Right lung (tissue), 10 donors: ENCODE measurements at places on chromosomes 7 and 10. TPM values are rescaled to one million over a fixed set of nuclear protein-coding genes. Genes with fewer than 3 reads are reported as not detected.
A peak's percentile ranks its signal among the peaks of the same experiment; 100 is the strongest.

DNA sequence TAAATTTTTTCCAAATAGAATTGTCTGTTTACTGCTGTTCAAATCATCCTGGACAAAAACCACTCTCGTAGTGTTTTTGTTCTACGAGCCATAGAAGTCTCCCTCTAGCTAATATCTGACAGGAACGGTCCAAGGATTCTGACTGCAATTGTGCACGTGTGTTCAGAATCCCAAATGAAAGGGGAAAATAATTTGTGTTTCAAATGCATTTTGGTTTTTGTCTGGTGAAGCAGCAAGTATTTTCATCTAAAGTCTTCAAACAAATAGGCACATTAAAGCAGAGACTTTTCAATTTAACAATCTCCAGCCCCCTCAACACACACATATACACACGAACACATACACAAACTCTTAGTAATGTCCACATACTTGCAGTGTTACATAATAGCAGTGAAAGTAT is 475 bp downstream of the NEUROD6 start:
- DNase-seq: no peak

DNA sequence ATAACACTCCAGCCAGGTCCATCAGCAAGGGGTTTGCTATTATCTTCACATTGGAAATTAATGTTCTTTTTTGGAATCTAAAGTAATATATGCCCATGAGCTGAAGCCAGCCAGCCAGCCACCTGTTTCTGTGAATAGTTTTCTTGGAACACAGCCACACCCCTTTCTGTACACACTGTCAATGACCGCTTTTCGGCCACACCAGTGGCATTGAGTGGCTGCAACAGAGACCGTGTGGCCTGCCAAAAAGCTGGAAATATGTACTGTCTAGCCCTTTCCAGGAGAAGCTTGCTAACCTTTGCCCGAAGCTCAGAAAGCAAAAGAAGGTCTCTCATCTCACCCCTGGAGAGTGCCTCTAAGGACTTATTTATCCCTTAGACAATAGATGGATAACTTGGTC is 98.5 kb upstream of the NPS start:
- DNase-seq: no peak

- DNase-seq: peak; percentile 16
Observed at GRCh38 chr7:152899548-152900109, 140.1 kb downstream of the ACTR3B start.

DNA sequence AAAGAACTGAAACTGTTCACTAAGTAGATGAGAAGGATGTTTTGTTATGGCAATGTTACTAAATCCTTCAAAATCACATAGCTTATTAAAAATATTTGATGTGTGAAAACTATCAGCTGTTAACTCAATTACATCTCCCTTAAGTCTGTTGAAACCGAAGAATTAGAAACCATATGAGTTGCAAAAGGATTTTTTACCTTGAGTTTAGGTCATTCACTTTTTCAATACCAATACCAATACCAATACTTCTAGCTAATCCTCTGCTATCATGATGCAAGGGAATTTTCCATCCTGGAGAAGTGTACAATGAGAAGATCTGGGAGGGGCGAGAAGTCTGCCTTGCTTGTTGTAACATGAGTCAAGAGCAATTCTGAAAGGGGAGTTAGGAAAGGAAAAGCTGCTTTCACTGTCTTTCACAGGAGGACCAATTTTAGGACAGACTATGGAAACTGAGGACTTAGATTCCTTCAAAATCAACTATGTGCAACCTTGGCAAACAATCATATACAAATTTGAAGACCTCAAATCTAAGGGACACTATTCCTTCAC is 199.7 kb downstream of the IMMP2L start:
- peak; percentile 4 for DNase-seq

DNA sequence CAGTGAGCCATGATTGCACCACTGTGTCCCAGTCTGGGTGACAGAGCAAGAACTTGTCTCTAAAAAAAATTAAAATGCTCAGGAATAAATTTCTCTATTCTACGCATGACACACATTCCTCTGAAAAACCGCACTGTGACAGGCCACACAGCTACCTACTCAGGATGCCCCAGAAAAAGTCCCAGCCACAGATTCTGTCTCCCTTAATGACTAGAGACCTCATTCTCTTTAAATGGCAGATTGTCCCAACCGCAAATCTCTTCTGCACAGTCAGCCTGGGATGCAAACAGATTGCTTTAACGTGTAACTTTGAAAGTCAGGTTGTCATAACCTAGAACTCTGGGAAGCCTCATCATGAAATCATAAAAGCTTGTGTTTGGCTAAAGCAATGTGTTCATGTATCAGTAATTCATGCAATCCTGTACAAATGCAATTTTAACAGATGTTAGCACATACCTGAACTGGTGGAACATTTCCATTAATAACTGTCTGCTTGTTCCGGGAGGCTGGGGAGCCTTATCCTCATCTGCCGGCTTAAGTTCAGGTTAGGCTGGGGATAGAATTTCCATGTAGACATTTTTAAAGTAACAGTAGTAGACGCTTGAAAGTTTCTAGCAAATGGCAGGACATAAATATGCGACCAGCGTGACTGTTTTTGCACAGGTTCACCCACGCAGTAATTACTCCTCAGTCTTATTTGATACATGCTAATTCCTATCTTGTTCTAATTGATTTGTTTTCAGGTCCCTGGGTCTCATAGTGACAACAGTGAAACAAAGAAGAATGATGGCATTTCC is 26.2 kb upstream of the MSRB2 start:
- no peak for DNase-seq

GRCh38 chr10:77872947-77873535 is 53.5 kb downstream of the DLG5 start:
- DNase-seq: no peak

- DNase-seq: no peak
Observed at GRCh38 chr7:104825099-104825498, 188.9 kb upstream of the KMT2E start.

DNA sequence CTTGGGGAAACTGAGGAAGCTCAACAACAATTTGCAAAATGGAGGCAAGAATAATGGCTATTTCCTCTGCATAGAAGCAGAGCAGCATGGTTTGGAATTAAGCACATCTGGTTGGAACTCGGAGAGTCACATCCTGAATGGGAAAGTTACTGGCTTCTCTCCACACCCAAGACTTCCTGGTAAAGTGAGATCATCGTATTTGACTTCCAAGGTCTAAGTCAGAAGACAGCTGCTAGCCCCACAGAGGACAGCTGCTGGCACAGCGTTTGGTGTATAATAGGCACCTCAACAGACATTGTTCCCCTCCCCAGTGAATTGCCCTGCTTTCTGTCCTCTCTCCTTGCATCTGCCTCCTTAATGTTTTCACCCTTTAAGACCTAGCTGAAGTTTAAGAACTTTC is 37.0 kb upstream of the NRF1 start:
- DNase-seq: no peak

Gene MICALL2
- polyA plus RNA-seq: 12.1 TPM

Gene NPFFR1
- 0.44 TPM for polyA plus RNA-seq

DNA sequence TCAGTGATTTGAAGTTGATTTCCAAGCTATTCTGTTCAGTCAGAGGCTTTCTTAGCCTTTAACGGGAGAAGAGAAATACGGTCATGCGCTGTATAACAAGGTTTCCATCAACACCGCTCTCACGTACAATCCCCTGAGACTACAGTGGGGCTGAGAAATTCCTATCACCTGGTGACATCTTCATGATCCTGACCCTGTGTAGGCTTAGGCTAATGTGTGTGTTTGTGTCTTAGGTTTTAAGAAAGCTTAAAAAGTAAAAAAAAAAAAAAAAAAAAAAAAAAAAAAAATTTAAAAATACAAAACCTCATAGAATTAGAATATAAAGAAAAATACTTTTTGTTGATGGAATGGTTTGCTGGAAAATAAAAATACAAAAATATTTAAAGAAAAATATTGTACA is 1.8 kb downstream of the ZNF862 start:
- DNase-seq: no peak

DNA sequence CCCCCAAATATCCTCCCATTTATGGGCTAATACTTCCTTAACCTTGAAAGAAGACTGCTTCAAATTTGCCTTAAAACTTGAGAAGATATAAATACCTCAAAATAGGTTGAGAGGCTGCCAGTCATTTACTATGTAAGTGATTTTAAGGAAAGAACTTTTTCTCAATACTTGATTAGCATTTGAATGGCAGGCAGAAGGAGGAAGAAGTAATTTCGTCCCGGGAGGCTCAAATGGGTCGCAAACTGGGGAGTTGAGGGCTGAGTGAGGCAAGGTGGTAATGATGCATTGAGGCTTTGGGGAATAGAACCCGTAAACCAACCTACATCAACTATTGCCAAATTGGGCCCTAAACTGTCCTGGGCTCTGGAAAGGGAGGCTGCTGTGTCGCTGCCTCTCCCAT is 11.1 kb downstream of the CAMK1D start:
- DNase-seq: no peak

DNA sequence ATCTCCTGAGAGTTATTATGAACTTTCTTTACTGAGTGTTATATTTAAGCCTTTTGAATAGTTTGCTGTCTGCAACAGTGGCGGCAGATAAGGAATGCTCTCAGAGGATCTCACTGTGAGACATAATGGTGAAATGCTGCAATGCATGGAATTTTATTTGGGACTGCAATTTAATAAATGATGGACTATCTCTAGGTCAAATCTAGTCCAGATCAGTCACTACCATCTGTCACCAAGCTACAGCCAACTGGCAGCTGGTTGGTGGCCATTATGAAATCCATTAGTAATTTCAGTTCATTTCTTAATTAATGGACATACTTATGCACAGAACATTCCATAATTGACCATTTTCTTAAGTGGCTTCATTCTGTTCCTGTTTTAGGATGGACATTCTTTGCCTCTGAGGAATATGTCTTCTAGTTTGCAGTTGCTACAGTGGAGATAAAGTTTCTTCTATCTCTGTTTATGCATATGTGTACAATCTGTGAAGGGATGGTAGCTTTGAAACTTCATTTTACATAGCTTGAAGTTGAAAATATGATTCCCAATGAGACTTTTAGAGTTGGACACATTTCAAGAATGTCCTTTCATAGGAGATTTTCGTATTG is 586.6 kb downstream of the SUGCT start:
- no peak for DNase-seq

DNA sequence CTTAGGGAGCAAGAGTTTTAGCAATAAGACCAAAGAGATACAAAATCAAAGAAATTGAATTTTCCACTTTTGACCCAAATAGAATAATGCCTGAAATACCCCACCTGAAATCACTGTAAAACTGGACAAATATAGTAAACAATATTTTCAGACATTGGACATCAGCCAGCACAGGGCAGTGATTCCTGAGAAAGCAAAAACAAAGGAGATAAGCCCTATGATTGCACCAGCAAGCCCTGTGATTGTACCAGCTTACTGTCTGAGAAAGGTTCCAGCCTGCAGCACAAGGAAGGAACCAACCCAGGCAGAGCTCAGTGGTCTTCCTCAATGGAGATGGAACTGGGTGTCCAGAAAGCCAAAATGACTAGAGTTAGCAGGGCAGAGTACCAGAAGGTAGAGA is 10.3 kb downstream of the TMEM106B start:
- no peak for DNase-seq

GRCh38 chr7:87806150-87806549 is 70.0 kb downstream of the SLC25A40 start:
- no peak for DNase-seq

GRCh38 chr7:43650457-43651052 is 67.6 kb downstream of the STK17A start:
- DNase-seq: no peak

DNA sequence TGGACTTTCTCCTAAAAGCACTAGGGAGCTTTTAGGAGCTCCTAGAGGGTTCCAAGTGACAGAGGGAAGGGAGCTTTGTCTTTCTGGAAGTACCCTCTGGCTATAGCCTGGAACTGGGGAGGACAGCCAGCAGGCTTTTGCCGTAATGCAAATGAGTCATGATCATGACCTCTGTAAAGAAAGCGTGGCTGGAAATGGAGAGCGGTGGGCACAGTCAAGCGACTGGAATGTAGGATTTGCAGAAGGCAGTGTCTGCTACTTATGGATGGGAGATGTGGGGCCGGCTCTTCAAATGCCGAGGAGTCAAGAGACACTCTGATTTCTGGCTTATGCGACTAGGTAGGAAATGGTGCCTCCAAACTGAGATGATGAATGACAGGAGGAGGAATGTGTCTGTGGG is 34.6 kb upstream of the PLPP4 start:
- DNase-seq: no peak

GRCh38 chr10:131567279-131568162 is 256.0 kb upstream of the TCERG1L start:
- no peak for DNase-seq
